ENCODE measurements at places on chromosomes 2 and 18.

DNA sequence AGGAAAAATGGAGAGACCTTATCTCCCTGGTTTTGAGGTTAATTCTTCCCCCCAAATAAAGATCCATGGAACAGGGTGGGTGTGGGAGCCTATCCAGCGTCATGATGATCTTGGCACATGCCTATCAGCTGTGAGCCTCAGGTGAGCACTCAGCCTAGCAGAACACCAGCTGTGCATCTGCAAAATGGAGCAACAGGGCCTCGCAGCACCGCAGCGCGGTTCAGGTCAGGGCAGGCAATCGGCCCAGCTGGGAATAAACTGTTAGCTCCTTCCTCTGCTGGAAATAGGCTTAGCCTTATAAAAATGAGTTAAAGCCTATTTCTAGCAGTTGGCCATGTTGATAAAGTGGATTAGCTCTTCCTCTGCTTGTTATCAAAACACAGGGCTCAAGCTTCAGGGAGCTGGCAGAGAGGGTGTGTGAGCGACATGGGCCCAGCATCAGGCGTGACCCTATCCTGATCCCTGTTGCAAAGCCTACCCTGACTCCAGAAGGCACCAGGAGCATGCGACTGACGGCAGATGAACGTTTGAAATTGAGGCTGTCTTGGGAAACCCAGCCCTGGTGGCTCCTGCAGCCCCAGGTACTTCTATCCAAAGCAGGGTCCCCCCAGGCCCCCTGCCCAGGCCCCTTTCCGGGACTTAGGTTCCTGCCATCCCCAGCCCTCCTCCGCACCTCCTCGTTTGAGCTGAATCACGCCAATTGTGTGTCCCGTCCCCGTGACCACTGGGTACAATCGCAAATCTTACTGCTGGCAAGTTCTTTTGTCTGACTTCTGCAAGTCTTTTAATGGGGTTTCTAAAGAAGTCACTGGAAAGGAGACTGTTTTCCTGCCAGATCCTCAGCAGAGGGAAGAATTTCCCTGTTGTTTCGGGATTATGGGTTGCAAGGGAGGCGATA lies 35.4 kb downstream of the ARHGEF4 start:
- DNase-seq, result no peak

GRCh38 chr2:110818767-110819481 lies 86.6 kb downstream of the ACOXL start:
- no peak for DNase-seq

DNA sequence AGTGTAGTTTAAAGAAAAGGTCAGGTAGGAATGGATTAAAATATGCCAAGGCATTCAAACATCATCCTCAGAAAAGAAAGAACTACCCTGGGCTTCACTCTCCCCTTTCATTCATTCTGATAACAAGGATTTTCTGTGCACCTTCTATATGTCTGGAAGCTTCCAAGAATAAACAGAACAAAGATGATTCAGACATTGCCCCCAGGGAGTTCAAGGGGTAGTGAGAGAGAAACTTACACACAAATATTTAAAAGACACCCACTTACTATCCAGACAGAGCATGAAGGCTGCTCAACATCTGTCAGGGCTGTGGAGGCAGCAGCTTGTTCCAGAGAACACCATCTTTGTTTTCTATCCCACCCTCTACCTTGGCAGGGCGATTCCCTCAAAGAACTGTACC lies 140.5 kb downstream of the ALK start:
- DNase-seq, result no peak

- DNase-seq, result no peak
Measured at GRCh38 chr18:42527766-42528165, 572.7 kb downstream of the PIK3C3 start.

GRCh38 chr2:10575609-10576280 lies 114.0 kb downstream of the NOL10 start:
- DNase-seq, result no peak

DNA sequence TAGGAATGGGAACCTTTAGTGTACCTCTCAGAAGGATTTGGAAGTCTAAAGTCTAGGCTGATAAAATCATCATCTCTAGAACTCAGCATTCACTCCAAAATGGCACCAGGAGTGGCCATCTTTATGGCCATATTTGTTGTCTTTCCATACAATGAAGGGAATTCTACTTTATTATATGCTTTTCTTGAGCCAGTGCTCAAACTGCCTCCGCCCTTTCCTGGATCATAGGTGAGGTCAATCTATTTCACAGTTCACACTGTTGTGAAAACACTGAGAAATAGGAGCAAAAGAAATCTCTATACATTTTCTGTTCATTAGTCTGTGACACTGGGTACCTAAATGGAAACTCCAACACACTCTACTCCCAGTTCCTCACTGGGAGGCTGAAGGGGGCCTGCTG lies 55.6 kb downstream of the SP110 start:
- DNase-seq, result no peak
